ENCODE measurements at places on chromosomes 5 and 9. TPM values are rescaled to one million over a fixed set of nuclear protein-coding genes. Genes with fewer than 3 reads are reported as not detected.

- H3K4me3 ChIP-seq = no peak overlapping the region
- H3K36me3 ChIP-seq = no peaks in the 10 kb centered on the region
- peaks cover 26% of the 10 kb centered on the region for H3K4me1 ChIP-seq
- no peaks in the 10 kb centered on the region for H3K27me3 ChIP-seq
- no peak overlapping the region for H3K27ac ChIP-seq
Observed at GRCh38 chr5:160473681-160474080, 52.0 kb downstream of the PTTG1 start.

DNA sequence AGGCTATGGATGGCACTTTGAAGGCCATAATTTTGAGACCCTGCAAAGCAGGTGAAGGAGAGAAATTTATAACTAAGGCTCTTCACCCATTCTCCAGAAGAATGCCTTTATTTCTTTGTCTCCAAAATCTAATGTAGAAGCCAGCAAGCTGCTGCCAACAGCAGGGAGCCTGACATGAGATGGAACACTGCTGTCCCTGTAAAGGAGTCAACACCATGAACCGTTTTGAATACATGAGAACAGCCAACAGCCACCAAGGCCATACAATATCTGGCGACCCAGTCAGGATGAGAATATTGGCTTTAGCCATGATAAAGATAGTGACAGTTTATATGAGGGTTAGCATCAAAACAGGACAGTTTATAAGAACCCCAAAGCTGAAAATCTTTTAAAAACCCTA lies 121.2 kb upstream of the LIFR start:
- H3K36me3 ChIP-seq = no peaks in the 10 kb centered on the region
- no peak overlapping the region for H3K4me3 ChIP-seq
- H3K27ac ChIP-seq = no peak overlapping the region

DNA sequence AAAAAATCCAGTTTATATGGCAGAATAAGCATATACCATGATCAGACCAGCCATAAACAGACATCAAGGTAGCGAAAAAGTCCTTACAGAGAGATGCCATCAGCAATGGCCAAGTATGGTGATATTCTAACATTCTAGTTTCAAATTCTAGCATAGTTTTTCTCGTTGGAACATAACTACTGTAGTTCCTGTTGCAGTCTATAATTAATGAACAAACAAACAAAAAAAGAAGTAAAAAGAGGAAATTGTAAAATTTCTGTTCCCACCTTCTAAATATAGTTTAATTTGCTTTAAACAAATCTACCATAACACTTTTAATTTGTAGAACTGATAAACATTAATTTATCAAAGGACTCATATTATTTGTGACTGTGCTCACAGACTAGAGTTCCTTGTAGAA lies 9.9 kb upstream of the CD180 start:
- no peak for DNase-seq
- no peaks in the 10 kb centered on the region for H3K36me3 ChIP-seq

DNA sequence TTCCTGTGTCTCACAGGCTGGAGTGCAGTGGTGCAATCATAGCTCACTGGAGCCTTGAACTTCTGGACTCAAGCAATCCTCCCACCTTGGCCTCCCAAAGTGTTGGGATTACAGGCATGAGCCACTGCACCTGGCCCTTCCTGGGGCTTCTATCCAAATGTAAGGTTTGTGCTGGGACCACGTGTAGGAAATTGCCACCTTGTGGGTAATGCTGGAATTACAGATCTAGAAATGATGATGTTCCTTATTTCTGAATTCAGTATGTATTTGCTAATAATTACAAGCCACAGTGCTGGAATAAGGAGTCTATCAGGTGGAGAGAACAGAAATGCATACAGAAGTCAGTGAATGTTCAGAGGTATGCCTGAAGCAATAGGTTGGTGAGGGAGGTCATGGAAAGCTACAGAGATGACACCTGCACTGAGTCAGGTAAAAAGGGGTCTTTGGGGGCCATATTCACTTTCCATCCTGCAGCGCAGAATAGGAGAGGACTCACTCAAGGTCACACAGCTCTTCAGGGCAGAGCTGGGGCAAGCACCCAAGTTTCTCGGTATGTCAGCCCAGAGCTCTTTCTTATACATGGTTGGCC lies 8.8 kb upstream of the IGFBPL1 start:
- no peak for DNase-seq
- no peak overlapping the region for H3K4me3 ChIP-seq
- peaks cover 5% of the 10 kb centered on the region for H3K4me1 ChIP-seq
- peaks cover 9% of the 10 kb centered on the region for H3K27me3 ChIP-seq
- no peak overlapping the region for H3K27ac ChIP-seq
- no peaks in the 10 kb centered on the region for H3K36me3 ChIP-seq

- no peak overlapping the region for H3K27ac ChIP-seq
- no peak for DNase-seq
- H3K4me3 ChIP-seq = no peak overlapping the region
Observed at GRCh38 chr5:149617760-149618306, 36.5 kb downstream of the ARHGEF37 start.

- DNase-seq = no peak
- no peaks in the 10 kb centered on the region for H3K36me3 ChIP-seq
- no peak overlapping the region for H3K4me3 ChIP-seq
Observed at GRCh38 chr9:74551266-74551665, 54.1 kb downstream of the RORB start.

GRCh38 chr5:111147502-111147901 lies 55.4 kb downstream of the WDR36 start:
- no peak overlapping the region for H3K4me3 ChIP-seq
- DNase-seq = no peak
- no peaks in the 10 kb centered on the region for H3K36me3 ChIP-seq
- no peaks in the 10 kb centered on the region for H3K4me1 ChIP-seq

- no peak overlapping the region for H3K27ac ChIP-seq
- peaks cover 2% of the 10 kb centered on the region for H3K36me3 ChIP-seq
- H3K4me1 ChIP-seq = peaks cover 28% of the 10 kb centered on the region
- H3K4me3 ChIP-seq = no peak overlapping the region
Observed at GRCh38 chr5:173317091-173317730, 11.0 kb downstream of the STC2 start.

DNA sequence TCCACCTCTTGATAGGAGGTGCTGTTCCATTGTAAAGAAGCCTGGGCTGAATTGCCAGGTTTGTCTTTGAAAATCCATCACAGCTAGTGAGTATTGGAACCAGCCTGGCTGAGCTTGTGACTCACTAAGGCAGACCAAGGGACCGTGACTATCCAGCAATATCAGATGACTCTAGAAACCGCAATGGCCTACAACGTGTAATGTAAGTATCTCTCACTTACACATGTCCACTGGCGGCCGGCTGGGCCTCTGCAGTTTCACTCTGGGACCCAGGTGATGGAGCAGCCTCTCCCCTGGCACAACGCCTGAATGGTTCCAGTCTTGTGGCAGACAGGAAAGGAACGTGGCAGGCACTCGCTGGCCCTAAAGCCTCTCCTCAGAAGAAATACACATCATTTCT lies 3.1 kb upstream of the HRH2 start:
- H3K27ac ChIP-seq = no peak overlapping the region
- no peak overlapping the region for H3K4me3 ChIP-seq

DNA sequence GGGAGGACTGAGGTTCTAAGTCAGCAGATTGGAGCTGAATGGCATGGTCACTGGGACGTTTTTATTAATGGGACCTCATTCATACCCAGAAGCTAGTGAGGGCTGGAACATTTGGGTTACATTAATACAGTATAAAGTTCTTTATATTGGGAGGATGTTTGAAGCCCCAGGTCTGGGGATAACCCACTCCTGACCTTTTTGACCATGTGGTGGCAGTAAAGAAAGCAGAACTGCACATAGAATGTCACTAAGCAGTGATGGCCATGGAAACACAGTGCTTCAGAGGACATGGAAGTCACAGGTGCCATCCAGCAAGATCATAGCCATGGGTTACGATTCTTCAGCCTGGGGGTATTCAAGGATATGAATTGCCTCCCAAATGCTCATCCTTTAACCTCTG lies 176.0 kb downstream of the ATP10B start:
- no peak for DNase-seq
- no peak overlapping the region for H3K4me3 ChIP-seq
- H3K36me3 ChIP-seq = no peaks in the 10 kb centered on the region

GRCh38 chr5:175681045-175681967 lies 23.4 kb downstream of the HRH2 start:
- no peak for DNase-seq
- no peaks in the 10 kb centered on the region for H3K36me3 ChIP-seq
- H3K27me3 ChIP-seq = peaks cover 29% of the 10 kb centered on the region

- no peaks in the 10 kb centered on the region for H3K36me3 ChIP-seq
- H3K27ac ChIP-seq = no peak overlapping the region
- H3K4me1 ChIP-seq = peaks cover 14% of the 10 kb centered on the region
- no peaks in the 10 kb centered on the region for H3K27me3 ChIP-seq
Observed at GRCh38 chr9:107211284-107211923, 71.7 kb upstream of the RAD23B start.

DNA sequence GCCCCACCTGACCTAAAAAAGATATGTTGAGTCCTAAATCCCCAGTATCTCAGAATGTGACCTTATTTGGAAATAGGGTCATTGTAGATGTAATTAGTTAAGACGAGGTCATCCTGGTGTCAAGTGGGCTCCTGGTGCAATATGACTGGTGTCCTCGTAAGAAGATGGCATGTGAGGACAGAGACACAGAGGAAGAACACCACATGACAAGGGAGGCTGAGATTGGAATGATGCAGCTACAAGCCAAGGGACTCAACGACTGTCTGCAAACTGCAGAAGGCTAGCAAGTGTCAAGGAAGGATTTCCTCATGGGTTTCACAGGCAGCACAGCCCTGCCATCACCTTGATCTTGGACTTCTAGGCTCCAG lies 100.4 kb upstream of the DAP start:
- peaks cover 16% of the 10 kb centered on the region for H3K27me3 ChIP-seq
- H3K4me1 ChIP-seq = no peaks in the 10 kb centered on the region
- no peak for DNase-seq
- H3K4me3 ChIP-seq = no peak overlapping the region
- H3K27ac ChIP-seq = no peak overlapping the region
- H3K36me3 ChIP-seq = no peaks in the 10 kb centered on the region

GRCh38 chr9:130143279-130143893 lies 28.8 kb upstream of the NCS1 start:
- H3K36me3 ChIP-seq = no peaks in the 10 kb centered on the region
- DNase-seq = no peak
- H3K27ac ChIP-seq = no peak overlapping the region

DNA sequence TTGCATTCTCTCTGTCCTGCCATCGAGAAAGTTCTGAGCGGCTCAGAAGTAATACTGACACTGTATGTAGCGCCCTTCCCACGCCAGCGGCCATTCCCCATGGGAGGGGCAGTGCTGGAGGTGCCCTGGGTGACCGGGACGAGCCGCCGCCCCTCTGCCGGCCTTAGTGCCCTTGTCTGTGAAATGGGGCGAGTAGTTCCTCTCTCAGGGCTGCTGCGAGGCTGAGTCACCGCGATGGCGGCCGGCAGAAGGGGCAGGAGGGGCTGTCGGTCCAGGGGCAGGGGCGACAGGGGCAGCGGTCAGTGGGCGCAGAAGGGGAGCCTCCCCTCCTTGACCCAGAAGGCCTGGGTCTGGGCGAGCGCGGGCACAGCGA lies 148.9 kb downstream of the GAPVD1 start:
- peaks cover 11% of the 10 kb centered on the region for H3K4me1 ChIP-seq
- H3K27ac ChIP-seq = no peak overlapping the region
- peaks cover 8% of the 10 kb centered on the region for H3K27me3 ChIP-seq
- no peak for DNase-seq
- H3K4me3 ChIP-seq = no peak overlapping the region
- no peaks in the 10 kb centered on the region for H3K36me3 ChIP-seq

DNA sequence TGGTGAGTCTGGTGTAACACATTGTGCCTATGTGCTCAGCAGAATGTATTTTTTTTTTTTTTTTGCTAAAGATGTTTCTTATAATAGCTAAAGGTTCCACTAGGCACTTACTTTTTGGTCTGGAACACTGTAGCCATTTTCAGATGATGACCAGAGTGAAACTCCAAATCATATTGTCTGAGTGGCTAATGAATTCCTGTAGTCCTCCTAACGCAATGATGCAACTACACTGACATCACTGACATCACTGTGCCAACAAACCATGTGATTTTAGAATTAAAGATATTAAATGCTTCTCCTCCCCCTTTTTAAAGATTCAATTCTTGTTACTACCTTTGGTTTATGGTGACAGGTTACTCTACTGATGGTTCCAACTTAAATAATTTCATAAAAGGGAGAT lies 28.8 kb downstream of the JAKMIP2 start:
- no peaks in the 10 kb centered on the region for H3K36me3 ChIP-seq
- no peaks in the 10 kb centered on the region for H3K4me1 ChIP-seq
- no peak overlapping the region for H3K27ac ChIP-seq
- H3K4me3 ChIP-seq = no peak overlapping the region
- DNase-seq = no peak

GRCh38 chr5:59140133-59140532 lies 557.3 kb downstream of the RAB3C start:
- H3K4me1 ChIP-seq = no peaks in the 10 kb centered on the region
- H3K27ac ChIP-seq = no peak overlapping the region
- no peaks in the 10 kb centered on the region for H3K36me3 ChIP-seq
- H3K4me3 ChIP-seq = no peak overlapping the region
- H3K27me3 ChIP-seq = no peaks in the 10 kb centered on the region

- H3K4me1 ChIP-seq = peaks cover 3% of the 10 kb centered on the region
- H3K27ac ChIP-seq = no peak overlapping the region
- no peak overlapping the region for H3K4me3 ChIP-seq
- DNase-seq = no peak
- peaks cover 52% of the 10 kb centered on the region for H3K36me3 ChIP-seq
Observed at GRCh38 chr5:133957591-133957990, 10.8 kb downstream of the C5orf15 start.

DNA sequence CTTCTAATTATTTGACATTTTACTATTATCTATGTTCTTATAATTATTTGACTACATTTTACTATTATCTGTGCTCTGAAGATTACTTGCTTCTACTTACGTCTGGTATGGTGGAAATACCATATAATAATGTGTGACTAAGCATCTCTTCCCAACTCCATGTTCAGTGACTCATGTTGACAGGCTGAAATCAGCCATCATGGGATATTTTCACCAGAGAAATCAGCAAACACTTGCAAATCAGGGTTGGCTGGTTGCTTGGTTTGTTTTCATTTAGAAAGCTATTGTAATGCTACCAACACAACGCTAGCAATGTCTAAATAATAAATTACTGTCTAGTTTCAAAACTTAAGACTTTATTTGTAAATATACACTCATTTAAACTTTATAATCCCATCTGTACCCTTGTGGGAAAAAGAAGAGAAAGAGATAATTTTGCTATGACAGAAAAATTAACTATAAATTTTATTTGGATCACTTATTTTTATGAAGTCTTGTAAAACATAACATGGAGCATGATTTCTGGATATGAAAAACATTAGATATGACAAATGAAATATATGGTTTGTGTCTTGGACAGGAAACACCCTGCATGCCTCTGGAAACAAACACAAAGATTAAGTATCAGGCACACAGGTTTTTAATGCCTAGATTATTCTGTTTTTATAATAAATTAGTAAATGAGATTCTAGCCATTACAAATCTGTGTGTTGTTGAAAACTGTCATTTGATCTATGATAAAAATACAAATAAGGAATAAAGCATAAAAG lies 337.6 kb downstream of the BNC2 start:
- DNase-seq = no peak
- H3K36me3 ChIP-seq = no peaks in the 10 kb centered on the region
- H3K4me1 ChIP-seq = no peaks in the 10 kb centered on the region
- H3K27me3 ChIP-seq = no peaks in the 10 kb centered on the region

PCDHGA3 gene
- 1.8 TPM for total RNA-seq

STPG3 gene
- 0.38 TPM for total RNA-seq

CD14 gene
- 165 TPM for total RNA-seq

PCDHB7 gene
- 1.9 TPM for total RNA-seq

NR6A1 gene
- total RNA-seq = 4.5 TPM

PHF2 gene
- total RNA-seq = 39.1 TPM

AGPAT2 gene
- 106 TPM for total RNA-seq

CRB2 gene
- not detected for total RNA-seq

CFAP90 gene
- 10.7 TPM for total RNA-seq

SYK gene
- total RNA-seq = 88.9 TPM

ANKRD18A gene
- total RNA-seq = 4.3 TPM

All from lower lobe of right lung (tissue), 2 donors.